ENCODE measurements at places on chromosomes 5 and 9.

GRCh38 chr9:13166996-13167395 is 112.5 kb downstream of the MPDZ start:
- DNase-seq, result no peak

GRCh38 chr5:10712574-10713366 is 48.3 kb downstream of the DAP start:
- no peak for DNase-seq

DNA sequence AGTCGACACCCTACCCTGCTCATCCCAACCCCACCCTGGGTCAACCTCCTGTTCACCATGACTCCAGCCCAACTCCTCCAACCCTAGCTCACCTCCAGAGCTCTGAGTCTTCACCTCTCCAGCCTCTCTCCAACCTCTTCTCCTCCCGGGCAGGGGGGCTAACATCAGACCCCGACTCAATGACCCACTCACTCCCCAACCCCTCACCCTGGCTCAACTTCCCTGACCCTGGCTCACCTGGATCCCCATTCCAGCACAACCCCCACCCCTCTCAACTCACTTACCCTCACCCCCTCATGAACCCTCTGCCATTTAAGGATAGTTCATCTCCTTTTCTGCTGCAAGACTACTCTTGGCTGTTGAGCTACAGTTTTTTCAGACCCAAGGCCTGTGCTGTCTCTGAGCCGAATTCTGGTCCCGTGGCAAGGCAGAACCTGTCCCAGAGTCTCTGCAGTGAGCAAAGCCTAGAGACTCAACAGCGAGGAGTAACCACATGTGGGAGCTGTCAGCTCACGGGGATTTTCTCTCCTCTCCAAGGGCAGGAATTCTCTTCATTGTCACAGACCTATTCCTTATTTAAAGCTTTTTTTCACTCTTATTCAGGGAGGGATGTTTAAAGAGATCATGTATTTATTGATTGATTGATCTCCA is 29.8 kb downstream of the ANKRD33B start:
- no peak for DNase-seq

GRCh38 chr9:35905051-35905781 is 786 bp upstream of the HRCT1 start:
- DNase-seq, result no peak

DNA sequence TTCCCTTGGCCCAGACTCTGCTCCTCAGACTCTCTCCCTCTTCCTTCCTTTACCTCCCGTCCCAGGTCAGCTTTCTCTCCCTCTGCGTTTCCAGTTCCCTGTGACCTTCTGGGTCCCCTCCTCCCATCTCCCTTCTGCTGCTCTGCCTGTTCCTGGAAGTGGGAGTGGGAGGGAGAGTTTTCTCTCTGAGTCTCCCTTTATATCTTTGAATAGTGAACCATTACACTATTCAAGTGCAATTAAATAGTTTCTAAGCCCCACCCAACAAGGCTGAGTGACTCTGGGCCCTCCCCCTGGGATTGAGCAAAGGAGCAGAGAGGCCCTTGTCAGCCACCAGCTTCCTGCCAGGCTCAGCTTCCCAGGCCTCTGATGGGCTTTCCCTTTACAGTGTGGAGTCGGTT is 34.8 kb downstream of the THBS4 start:
- DNase-seq, result no peak

GRCh38 chr5:96064877-96065276 is 103.2 kb upstream of the ELL2 start:
- no peak for DNase-seq

DNA sequence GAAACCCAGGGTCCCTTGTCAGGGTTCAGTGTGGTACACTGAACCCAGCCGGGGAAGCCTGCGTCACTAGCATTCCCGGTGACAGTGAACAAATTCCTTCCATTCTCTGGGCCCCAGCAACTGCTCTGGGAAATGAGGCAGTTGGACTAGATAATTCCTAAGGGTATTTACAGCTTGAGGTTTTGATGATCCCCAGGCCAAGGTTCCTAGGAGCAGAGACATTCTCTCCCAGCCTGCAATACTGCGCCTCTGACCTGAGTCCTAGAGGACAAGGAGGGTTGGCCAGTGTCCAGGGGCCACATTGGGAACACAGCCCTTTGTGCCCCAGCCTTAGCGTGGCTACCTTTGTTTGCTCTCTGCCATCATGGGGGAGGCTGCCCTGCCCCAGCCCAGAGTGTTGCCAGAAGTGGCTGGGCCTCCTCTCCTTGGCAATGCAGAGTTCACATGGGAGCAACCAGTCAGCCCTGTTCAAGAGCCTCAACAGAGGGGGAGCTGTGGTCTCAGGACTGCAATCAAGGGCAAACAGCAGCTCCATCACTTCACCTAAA is 178.2 kb downstream of the SEC61B start:
- no peak for DNase-seq

DNA sequence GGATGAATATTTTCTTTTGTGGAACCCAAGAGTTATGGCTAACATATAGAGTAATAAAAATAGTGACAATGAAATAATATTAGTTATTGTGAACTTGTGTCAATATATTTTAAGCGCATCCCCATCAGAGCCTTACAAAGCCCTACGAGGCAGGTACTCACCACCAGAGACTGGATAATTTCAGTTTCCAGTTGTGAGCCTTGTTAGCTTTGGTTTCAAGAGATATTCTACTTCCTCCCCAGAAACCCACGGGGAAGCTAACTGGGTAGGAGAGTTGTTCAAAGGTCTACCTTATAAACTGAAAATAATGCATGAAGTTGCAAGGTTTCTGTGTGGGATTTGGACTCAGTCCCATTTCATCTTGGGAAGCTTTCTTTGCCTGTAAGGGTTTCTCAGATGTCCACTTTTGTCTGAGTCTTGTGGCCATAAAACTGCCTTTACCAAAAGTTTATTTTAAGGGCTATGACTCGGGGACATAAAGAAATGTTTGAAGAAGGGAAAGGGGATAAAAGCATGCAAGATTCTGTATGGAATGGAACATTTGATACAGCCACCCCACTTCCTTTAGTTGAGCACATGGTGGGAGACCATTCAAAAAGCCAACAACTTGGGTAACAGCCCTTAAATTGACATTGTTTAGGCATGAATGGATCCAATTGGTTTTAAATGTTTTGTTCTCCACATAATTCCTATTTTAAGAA is 57.4 kb upstream of the ANKRD55 start:
- DNase-seq, result no peak

- no peak for DNase-seq
Measured at GRCh38 chr5:172358345-172358744, 74.8 kb upstream of the UBTD2 start.

DNA sequence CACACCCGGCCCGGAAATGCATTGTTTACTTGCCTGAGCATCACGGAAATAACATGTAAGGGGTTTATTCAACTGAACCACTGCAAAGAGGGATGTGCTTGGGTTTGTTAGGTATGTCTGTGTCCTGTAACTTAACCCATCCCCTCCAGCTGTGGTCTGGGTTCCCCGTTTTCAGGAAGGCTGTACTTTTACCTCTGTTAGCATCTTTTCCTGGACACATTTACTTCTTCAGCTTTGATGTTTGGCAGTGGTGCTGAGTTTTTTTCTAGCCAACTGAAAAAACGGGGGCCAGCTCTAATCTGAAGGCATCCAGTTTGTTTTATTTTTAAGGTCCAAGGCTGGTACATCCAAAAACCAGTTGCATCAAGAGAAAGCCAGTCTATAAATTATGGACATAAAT is 561.8 kb downstream of the BNC2 start:
- DNase-seq, result no peak

- no peak for DNase-seq
Measured at GRCh38 chr5:179150011-179150410, 89.8 kb downstream of the ZNF354C start.

- no peak for DNase-seq
Measured at GRCh38 chr5:145681686-145682085, 153.5 kb downstream of the PRELID2 start.

- no peak for DNase-seq
Measured at GRCh38 chr9:120424248-120424647, 155.7 kb downstream of the CDK5RAP2 start.

- DNase-seq, result no peak
Measured at GRCh38 chr5:123350742-123351141, 72.5 kb downstream of the CEP120 start.

DNA sequence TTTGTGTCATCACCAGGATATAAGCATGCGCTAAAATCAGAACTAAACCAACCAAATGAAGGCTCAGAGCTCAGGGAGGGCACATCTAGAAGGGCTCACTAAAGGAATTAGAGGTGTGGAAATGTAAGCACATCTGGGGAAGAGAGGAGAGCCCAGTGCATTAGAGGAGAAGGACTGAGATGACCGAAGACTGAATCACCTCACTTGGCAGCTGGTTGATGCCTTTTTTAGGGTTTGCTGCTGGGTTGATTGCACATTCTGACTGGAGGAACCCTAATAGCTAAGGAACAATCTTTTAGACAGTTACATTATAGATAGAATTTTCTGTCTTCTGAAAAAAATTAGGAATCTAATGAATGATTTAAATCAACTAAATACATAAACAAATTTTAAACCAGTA is 8.2 kb upstream of the IFNA21 start:
- no peak for DNase-seq

GRCh38 chr5:142618130-142618523 is 67.8 kb downstream of the FGF1 start:
- no peak for DNase-seq

GRCh38 chr9:88922091-88922490 is 69.2 kb upstream of the S1PR3 start:
- DNase-seq, result no peak

DNA sequence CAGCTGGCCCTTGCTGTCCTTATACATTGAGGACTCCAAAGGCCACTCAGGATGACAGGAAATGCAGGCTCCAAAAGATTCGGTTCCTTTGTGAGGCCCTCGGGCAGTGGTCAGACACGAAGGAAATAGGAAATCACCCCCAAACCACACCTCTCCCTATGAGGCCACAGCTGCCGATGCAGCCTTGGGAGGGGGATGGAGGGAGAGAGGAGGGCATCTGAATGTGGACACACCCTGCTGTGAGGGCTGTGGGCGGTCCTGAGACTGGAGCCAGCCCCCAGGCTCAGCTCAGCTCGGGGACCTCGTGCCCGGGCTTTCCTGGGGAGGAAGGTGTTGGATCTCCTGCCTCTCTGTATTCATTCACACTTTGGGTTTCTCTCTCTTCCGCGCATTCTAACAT is 2.7 kb upstream of the CLPTM1L start:
- no peak for DNase-seq

- DNase-seq, result no peak
Measured at GRCh38 chr9:90044263-90044662, 439.5 kb downstream of the GADD45G start.

GRCh38 chr5:161600156-161600555 is 53.6 kb upstream of the GABRB2 start:
- no peak for DNase-seq

- no peak for DNase-seq
Measured at GRCh38 chr9:114483499-114483898, 21.8 kb downstream of the WHRN start.

DNA sequence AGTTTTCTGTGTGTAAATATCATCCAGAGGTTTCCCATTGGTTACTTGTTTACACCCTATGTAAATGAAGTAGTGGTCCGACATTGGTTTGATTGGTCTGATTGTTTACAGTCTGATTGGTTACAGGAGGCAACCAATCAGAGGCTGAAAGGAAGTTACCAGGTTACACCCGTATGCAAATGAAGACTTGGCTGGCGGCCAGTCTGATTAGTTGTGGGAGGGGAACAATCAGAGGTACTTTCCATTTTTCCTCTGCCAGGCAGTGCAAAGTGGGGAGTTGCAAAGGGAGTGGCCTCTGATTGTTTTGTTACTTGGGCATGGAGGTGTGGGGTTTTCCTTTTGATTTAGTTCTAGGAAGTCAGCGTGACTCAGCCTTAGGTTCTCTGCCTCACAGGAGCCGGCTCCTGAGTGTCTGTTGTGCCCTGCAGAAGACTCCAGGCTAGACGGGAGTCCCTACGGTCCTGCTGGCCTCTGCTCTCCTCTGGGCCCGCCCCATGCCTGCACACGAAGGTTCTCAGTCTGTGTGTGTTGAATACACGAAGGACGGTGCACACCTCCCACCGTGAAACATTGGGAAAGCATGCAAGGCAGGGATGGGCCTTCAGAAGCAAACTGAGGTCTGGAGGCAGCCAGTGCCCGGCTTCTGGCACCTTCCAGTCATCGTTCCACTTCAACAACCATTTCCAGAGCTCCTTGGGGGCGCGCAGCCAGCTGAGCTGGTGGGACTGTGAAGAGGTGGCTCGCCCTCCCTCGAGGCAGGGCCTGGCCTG is 42.9 kb downstream of the OLFM1 start:
- no peak for DNase-seq

DNA sequence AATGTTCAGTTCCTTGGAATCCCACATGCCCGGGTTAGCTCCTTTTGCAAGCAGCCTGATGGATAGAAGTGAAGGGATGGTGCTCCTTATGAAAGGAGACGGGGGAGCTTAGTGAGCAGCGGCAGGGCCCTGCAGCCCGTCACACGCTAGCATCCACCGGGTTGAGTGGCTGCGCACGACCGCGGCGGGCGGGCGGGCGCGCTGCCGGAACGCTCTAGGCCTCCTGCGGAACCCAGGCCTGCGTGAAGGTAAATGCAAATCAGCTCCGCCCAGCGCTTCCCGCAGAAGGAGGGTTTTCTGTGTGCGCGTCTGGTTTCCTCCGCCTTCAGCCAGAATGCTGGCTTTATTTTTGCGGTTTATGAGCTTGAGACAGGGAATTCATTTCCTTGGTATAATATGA is 19.8 kb downstream of the IL12B start:
- no peak for DNase-seq

DNA sequence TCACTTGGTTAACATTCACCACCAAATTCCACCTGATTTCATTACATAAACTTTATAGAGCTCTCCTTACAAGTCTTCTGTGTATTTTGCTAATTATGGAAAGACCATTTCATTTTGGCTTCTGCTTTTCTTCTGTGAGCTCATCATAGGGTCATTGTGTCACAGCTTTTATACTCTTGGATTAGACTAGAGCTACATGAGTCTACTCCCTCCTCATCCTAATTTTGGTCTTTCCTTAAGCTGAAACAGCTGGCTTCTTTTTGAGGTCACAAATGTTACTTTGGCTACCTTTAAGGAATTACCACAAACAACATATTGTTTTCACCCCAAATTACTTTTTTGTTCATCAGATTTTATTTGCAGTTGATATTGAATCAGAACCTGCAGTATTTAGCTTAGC is 103.0 kb downstream of the NPR3 start:
- DNase-seq, result no peak

GRCh38 chr5:101517795-101518194 is 614.7 kb upstream of the ST8SIA4 start:
- no peak for DNase-seq

Measured in T-helper 17 cell (primary cell).